Stimulated activated CD8-positive, alpha-beta memory T cell treated with anti-CD3 and anti-CD28 coated beads, Interleukin-7, amount 100 ng/mL, for 24 hours (primary cell): ENCODE measurements at places on chromosomes 12 and 14.

DNA sequence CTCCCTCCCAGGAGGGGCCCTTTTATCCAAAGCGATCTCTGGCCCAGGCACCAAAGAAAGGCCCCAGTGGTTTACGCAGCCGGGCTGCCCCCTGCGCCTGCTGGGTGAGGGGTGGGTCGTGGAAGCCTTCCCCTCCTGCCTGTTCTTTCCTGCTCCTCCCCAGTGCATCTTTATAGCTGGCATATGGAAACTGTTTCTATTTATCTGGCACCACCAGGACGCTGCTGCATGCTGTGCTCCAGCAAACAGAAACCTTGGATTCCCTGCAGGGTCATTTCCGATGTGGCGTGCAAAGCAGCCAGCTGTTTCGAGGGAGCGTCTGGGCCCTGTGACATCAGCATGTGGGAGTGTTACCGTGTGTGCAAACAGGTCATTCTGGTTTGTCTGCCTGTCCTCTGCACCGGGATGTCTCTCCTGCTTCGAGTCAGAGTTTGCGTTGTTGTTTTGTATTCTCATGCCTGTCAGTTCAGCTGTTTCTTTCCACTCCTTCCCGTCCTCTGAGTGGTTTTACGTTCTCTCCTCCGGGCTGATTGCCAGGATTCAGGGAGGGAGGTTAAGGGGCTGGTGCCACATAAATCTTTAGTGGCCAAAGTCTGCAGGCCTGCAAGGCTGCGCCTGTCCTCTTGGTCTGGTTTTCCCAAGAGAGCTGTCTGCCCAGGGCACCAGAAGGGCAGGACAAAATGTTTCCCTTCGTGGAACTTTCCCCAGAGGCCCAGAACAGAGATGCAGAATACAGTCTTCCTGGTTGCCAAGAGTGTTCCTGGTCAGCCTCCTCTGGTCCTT is 24.6 kb downstream of the TPCN1 start:
- DNase-seq, result no peak

DNA sequence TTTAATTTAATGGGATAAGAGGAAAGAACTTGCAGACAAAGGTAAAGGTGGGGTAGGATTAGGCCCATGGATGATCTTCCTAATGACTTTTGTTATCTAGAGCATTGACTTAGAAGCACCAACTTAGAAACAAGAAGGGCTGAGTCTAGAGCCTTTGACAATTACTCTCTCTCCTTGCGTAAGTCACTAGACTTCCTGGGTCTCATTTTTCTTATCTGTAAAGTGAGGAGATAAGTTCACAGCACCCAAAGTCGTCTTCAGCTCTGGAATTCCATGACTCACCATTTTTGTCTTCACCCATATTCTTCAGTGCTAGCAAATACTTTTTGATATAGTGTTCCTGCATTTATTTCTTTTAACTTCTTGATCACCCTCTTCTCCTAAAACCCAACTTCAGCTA is 75.7 kb downstream of the SSPN start:
- no peak for DNase-seq

- no peak for DNase-seq
Measured at GRCh38 chr12:78490861-78491260, 373.7 kb upstream of the SYT1 start.

GRCh38 chr14:101098641-101099040 is 195.1 kb upstream of the RTL1 start:
- DNase-seq, result no peak

GRCh38 chr14:90814806-90815571 is 1.2 kb downstream of the TTC7B start:
- no peak for DNase-seq

- no peak for DNase-seq
Measured at GRCh38 chr12:6868211-6869048, 1.1 kb downstream of the TPI1 start.

GRCh38 chr14:70881549-70882177 is 25.6 kb upstream of the PCNX1 start:
- no peak for DNase-seq

DNA sequence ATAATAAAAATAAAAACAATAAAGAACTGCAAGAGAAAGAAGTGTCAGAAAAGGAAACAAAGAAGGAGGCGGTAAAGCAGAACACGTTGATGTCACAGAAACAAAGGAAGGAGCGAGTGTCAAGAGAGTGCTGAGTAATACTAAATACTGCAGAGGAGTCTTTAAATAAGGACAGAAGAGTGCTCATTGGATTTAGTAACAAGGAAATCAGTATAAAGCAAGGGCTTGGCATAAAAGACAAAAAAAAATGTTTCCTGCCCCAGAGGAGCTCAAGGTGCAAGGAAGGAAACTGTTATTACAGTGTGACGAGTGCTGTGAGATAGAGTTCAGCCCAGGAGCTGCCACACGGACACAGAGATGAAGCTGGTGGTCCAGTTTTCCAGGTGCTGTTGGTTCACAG is 8.4 kb upstream of the TUBA1A start:
- no peak for DNase-seq
